LHCN-M2 (cell line): ENCODE measurements at places on chromosomes 3 and 15.

GRCh38 chr3:67389176-67389575, 265.2 kb downstream of the SUCLG2 start:
- DNase-seq = no peak

DNA sequence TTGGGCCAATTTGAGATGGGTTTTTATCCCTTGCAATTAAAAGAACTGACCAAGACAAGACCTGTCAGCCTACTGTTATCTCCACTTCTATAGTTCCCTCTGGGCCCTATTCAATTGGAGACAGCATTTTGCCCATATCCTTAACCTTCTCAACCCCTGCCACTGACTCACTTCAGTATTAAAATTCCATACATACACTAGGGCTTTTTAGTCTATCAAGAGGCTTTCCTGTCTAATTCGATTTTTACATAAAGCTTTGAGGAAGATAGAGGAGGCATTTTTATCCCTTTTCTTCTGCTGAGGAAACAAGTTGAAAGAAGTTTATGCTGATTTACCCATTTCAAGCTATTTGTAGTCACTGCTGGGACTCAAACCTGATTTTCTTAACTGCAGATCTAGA, 51.1 kb downstream of the GTF2E1 start:
- no peak for DNase-seq

DNA sequence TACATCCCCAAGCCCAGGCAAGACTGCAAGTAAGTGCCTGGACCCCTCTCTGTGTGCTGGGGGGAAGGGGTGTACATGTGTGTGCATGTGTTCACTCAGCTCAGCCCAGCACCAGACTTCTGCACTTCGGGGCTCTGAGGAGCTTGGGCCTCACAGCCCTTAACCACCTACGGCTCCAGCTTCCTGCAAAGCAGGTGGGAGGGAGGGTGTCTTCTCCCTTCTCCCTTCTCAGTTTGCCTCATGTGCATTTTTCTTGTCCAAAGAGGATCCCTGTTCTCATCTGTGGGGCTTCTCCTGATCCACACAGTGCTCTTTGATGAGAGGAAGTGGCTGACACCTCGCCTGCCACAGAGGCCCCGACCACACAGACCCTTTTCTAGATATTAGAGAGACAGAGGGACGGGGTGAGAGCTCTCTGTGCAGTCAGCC, 69.3 kb downstream of the MESD start:
- no peak for DNase-seq

GRCh38 chr3:131277836-131278497, 103.6 kb upstream of the NUDT16 start:
- peak; percentile 20 for DNase-seq

DNA sequence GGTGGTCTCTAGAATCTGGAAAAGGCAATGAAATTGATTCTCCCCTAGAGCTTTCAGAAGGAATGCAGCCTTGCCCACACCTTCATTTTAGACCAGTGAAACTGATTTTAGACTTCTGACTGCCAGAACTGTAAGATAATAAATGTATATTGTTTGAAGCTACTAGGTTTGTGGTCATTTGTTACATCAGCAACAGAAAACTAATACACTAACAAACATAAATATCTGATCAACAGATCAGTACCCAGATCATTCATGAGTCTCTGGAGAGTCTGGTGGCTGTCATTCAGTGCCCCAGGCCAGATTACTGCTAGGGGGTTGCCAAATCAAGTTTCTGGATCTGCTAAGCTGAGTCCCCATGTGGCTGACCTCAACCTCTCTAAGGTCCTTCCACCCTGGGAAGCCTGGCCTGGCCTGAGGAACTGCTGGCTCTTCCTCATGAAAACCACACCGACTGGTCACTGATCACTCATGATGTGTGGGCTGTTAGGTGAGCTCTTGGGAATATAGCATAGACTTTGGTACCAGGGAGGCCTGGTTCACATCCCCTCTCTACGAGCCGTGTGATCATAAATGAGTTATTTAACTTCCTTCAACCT, 11.1 kb upstream of the LACTB start:
- no peak for DNase-seq

DNA sequence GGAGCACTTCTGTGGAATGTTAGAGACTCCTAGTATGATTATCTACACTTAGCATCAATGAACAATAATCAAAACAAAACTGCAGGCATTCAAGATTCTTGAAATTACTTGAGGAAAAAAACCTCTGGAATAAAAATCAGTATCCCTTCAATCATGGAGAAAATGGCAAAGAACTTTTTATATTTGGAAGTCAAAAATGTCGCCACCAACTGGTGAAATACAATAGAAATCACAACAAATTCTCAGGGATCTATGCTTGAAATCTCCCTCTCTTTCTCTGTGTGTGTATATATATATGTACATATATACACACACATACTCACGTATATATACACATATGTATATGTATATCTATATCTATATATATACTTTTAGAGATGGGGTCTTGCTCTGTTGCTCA, 378.9 kb upstream of the ALCAM start:
- DNase-seq = no peak
